Fibroblast of upper back skin (primary cell): ENCODE measurements at places on chromosomes 2 and 18.

GRCh38 chr2:159635006-159635789, 18.9 kb upstream of the BAZ2B start:
- peak; percentile 93 for DNase-seq

GRCh38 chr2:69989009-69989408, 27.6 kb upstream of the ASPRV1 start:
- DNase-seq: no peak

DNA sequence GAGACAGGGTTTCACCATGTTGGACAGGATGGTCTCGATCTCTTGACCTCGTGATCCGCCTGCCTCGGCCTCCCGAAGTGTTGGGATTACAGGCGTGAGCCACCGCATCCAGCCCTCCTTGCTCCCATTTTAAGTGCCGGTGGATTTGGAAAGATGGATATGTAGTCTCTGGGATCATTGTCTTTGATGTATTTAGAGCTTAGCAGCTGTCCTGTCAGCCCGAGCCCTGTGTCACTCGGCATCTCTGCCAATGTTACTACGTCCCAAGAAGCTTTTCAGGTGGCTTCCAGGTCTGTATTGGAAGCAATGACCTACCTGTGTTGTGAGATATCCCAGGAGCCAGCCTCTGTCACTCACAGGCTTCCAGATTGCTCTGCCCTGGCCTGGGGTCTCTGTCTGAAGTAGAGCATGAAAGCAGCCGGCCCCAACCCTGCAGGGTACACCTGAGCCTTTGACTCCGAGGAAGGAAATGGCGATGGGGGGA, 35.3 kb downstream of the MAP4K4 start:
- no peak for DNase-seq

GRCh38 chr18:35096677-35097011, 55.4 kb downstream of the MAPRE2 start:
- no peak for DNase-seq

DNA sequence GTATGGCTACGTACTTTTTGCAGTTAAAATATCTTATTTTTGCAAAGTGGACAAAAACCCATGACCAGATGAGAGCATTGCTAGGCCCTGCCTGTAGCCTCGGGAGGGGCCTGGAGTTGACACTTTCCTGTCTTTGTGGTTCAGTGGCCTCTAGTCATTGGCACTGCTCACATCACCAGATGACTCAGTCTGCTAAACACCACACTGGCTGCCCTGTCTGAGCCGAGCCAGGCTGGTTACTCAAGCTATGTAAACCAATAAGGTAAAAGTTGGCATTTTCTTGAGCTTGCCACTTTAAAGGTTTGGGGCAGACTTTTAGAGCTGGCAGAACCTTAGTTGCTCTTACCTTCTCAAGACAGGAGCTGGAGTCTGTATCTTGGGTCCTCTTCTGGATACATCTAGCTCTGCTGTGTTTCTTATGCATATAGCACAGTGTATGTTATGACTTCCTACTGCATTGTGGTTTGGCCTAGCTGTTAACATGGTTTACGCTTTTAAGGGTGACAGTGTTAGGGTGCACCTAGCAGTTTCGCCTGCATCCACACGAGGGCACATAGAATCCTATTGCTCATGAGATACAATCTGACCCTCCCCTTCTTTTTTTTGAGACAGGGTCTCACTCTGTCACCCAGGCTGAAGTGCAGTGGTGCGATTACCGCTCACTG, 76.4 kb downstream of the AP1S3 start:
- DNase-seq: peak; percentile 63

- no peak for DNase-seq
Observed at GRCh38 chr2:82198809-82199492, 1894.4 kb upstream of the LRRTM1 start.

DNA sequence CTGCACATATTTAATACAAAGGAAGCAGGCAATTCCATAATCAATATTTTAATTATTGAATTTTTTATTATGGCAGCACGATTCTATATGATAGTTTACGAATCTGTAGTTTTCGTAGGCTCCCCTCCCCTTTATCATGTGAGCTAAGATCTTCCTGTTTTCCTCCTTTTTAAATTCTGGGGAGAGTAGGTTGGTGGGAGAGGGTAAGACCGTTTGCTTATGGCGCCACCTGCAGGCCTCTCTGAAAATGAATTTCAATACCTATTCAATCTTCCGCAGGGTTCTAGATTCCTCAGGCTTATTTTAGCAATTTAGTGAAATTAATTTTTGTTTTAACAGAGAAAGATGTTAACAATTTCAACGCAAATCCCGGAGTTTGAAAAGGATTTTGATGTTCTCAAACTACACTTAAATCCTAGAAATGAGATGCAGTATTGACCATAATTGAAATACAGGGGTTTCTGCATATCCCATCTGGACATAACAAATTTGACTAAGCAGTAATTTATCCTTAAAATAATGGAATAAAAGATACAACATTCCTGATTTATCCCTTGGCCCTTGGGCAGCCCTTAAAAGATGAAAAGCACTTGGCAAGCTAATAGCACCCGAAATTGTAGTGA, 12.8 kb upstream of the GBX2 start:
- DNase-seq: peak; percentile 66

DNA sequence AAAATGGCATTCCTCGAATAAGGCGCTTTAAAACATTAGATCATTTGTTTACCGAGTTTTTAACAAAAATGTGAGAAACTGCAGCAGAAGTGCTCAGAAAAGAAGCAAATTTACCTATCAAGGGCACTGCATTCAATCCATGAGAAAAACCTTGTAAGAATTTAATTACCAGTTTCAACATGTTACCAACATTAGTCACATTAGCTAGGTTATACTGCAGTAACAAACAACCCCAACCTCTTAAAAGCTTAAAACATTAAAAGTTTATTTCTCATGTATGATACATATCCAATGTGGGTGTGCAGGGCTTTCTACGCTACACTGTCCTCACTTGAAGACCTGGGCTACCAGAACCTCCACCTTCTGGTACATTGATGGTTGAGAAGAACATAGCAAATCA, 68.1 kb upstream of the CCBE1 start:
- DNase-seq: no peak

GRCh38 chr18:69402533-69402989, 1.9 kb downstream of the DOK6 start:
- DNase-seq: no peak

GRCh38 chr2:20184067-20184938, 40.6 kb downstream of the SDC1 start:
- peak; percentile 73 for DNase-seq

DNA sequence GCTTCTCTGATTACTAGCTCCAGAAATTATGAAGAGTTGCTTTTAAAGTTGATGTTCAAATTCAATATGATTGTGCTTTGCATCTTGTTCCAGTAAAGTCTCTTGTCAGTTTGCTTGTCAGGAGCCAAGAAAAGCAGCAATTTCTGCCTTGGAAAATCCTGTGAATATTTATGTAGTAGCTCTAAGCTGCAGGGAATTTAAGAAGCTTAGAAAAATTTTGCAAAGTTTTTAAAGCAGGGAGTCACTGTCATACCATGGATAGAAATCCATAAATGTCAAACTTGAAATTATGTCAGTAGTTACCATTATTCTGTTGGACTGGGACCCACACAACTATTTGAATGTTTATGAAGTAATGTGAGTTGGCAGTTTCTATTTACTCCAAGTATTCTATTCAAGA, 169.3 kb downstream of the TMEM200C start:
- DNase-seq: no peak

- DNase-seq: peak; percentile 68
Observed at GRCh38 chr18:58788971-58789875, 75.5 kb upstream of the ZNF532 start.

DNA sequence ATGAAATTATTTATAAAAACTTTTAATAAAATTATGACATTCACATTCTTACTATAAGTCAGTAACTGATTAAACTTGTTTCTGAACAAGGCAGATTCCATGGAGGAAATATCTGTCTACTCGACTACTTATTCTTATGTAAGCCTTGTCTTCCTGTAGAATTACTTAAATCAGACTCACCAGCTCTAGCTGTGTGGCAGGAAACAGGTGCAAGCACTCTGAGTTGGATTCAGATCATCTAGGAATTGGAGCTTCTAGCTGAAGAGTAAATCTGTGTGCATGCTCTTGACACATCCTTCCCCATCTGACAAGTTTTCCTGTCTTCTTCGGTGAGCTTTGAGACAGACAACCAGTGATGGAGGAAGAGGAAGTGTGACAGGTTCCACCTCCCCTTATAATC, 284.7 kb downstream of the TRIB2 start:
- DNase-seq: no peak

DNA sequence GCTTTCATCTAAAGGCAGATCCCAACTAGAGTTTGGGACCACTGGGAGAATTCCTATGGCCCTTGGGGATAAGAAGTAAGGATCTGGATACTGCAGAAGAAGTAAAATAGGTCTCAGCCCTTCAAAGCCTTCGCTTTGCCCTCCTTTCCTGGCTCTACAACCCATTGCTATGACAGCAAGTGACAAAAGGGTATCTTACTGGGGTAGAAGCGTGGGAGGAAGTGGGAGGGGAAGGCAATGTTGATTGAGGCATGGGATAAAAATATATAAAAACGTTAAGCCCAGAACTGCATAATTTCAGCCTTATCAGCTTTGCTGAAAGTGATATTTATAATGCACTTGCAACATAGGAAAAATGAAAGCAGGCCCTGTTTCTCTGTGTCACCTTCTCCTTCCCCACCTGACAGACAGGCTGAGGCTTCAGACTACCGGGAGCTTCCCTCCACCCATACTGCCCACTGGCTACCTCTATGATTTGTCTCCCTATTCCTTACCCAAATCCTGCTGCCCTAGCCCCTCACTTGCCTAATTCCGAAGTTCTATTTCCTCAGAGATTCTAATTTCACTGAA, 14.9 kb upstream of the SOS1 start:
- DNase-seq: no peak
